ENCODE measurements at places on chromosomes 4 and X. TPM values are rescaled to one million over a fixed set of nuclear protein-coding genes. Genes with fewer than 3 reads are reported as not detected.

The SH3RF1 gene
- 14.7 TPM for total RNA-seq

The SPANXB1 gene
- not detected for total RNA-seq

The ERVMER34-1 gene
- total RNA-seq: 0.79 TPM

GRCh38 chr4:21061902-21062301, 361.6 kb downstream of the PACRGL start:
- no peak overlapping the region for H3K4me3 ChIP-seq
- H3K4me1 ChIP-seq: no peaks in the 10 kb centered on the region
- H3K36me3 ChIP-seq: no peaks in the 10 kb centered on the region

GRCh38 chrX:133854290-133854689, 131.1 kb downstream of the GPC3 start:
- H3K36me3 ChIP-seq: no peaks in the 10 kb centered on the region
- peaks cover 4% of the 10 kb centered on the region for H3K27me3 ChIP-seq
- DNase-seq: no peak
- no peaks in the 10 kb centered on the region for H3K4me1 ChIP-seq
- H3K4me3 ChIP-seq: no peak overlapping the region

- H3K4me1 ChIP-seq: no peaks in the 10 kb centered on the region
- H3K27ac ChIP-seq: no peak overlapping the region
- no peak overlapping the region for H3K4me3 ChIP-seq
- H3K36me3 ChIP-seq: no peaks in the 10 kb centered on the region
Measured at GRCh38 chr4:12911750-12912358, 572.3 kb downstream of the RAB28 start.

DNA sequence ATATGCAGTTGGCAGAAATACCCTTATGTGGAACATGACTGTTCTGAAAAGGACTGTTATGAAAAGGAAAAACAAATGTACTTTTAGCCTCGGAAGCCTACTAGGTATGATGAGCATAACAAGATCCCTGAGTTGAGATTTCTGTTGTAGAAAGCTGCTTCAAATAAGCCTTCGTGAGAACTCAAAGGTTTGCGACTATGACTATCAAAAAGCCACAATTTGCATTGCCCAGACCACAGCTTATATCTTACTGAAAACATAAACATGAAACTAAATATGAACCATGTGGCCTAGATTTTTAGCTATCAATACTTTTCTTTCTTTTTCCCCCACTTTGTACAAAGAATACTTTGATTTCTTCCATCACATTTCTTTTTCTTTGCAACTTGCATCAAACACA, 398.2 kb upstream of the LCORL start:
- no peaks in the 10 kb centered on the region for H3K27me3 ChIP-seq
- H3K36me3 ChIP-seq: no peaks in the 10 kb centered on the region
- no peak for DNase-seq
- no peaks in the 10 kb centered on the region for H3K4me1 ChIP-seq
- H3K27ac ChIP-seq: no peak overlapping the region

DNA sequence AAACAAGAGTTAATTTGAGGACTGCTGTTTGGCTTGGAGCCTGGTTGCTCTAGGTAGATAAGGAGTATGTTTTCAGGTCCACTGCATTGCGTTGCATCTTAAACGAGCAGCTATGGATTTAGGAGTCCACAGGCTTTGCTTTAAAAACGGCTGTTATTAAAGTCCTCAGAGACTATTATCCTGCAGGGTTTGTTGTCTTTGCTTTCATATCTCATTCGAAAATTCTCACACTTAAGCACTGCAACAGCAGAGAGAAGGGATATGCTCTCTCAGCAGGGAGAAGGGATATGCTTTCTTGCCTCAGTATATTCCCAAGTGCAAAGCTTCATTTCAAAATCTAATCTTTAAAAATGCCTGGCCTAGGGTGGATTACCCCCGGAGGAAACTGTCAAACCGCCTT, 444.7 kb upstream of the FTHL17 start:
- no peak overlapping the region for H3K4me3 ChIP-seq
- H3K4me1 ChIP-seq: no peaks in the 10 kb centered on the region
- no peaks in the 10 kb centered on the region for H3K27me3 ChIP-seq
- DNase-seq: no peak
- no peaks in the 10 kb centered on the region for H3K36me3 ChIP-seq

Measured in spinal cord (tissue), 10 donors.